ENCODE measurements at places on chromosomes 5 and 9.

GRCh38 chr9:72983512-72984225 lies 30.8 kb upstream of the ALDH1A1 start:
- no peak for DNase-seq

- no peak for DNase-seq
Observed at GRCh38 chr9:131252120-131252519, 24.2 kb downstream of the FAM78A start.

DNA sequence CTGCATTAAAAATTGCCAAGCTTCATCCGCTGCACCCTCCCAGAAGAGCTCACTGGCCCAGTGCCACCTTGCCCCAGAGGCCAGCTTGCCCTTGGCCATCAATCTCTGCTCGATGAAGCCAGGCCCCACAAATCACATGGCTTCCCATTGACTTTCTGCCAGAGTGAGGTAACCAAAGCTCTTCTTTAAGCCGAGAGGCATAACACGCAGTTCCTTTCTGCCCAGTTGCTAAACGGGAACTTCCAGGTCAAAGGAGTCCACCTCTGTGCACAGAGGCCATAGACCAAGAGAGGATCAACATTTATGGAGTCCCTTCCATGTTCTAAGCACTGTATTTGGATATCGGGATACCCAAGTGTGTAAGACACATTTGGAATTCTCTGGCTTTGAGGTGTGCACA lies 208.8 kb downstream of the KIF4B start:
- DNase-seq: no peak

GRCh38 chr9:113746486-113746885 lies 129.6 kb upstream of the ZNF618 start:
- no peak for DNase-seq

GRCh38 chr5:96207420-96207819 lies 225.6 kb downstream of the PCSK1 start:
- no peak for DNase-seq
